ENCODE measurements at places on chromosomes 5 and 9.

- DNase-seq = no peak
These were observed 53.4 kb downstream of the MAN2A1 start for GRCh38 chr5:109743041-109743531.

DNA sequence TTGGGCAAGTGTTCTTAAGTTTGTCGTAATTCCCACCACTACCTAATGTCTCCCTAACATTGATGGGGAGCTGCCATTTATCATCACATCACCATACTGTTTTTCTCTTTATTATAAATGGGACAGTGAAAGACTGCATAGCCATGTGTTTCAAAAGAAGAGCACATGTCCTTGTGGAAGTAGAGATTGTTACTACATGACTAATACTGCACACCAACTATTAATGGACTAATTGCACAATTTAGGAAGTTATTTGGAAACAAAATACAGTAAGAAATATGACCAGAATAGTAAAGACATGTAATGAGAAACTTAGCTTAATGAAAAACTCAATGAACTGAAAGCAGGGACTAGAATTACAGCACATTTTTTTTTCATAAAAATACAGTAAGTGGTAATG lies 12.0 kb upstream of the ELOVL7 start:
- no peak for DNase-seq

DNA sequence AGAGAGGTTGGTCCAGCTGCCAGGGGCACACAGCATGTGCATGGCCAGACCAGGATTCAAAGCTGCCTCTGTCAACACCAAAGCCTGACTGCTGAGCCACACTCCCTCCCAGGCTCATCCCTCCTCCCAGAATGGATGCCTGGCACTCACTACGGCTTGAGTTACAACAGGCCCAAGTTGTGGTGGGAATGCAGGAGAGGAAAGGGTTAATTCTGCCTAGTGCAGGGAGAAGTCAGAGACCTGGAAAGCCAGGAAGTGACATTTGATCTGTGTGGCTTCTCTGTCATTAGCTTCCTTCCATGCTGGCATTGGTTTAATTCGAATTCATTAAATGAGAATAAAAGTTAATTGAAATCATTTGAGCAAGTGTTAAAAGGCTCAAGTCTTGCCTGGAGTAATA lies 150.0 kb downstream of the NSG2 start:
- DNase-seq = no peak

- DNase-seq = no peak
These were observed 215.1 kb upstream of the RFX3 start for GRCh38 chr9:3740690-3741419.

DNA sequence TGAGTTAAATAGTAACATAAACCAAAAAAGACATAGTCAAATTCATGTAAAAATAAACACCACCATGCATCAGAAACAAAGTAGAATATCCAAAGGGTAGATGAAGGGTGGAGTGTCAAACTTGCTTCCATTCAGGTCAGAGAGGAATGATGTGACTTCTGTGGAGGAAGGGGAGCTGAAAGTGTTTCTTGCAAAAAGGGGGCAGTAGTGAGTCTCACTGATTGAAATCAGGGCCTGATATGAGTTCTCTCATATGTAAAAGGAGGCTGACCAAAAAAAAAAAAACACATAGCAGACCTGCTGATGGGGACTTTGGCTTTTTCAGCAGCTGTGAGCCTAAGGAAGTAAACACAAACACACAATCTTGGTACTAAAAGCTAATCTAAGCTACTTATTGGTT lies 38.8 kb upstream of the RGMB start:
- no peak for DNase-seq

DNA sequence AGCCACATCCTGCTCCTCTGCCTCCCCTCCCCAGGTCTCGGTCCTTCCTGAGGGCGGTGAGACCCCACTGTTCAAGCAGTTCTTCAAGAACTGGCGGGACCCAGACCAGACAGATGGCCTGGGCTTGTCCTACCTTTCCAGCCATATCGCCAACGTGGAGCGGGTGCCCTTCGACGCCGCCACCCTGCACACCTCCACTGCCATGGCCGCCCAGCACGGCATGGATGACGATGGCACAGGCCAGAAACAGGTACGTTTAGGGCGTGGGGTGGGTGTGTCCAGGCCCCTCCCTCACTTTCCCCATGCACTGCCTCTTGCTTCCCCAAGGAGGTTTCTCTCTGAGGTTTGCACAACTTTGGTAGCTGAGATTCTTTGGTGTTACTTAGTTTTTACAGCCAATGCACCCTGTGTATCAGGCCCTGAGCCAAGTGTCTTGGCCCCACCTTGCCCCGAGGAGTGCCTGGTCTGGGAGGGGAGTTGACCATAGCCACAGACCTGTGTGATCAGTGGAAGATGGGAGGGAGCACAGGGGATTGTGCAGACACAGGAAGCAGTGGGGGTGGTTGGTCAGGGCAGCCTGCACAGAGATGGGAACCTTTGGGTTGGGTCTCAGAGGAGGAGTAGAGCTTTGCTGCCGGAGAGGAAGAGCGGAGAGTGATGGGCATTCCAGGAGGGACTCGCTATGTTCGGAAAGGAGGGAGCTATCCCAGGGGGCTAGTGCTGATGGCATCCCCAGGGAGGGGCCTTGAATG lies 50.8 kb downstream of the GSN start:
- no peak for DNase-seq

DNA sequence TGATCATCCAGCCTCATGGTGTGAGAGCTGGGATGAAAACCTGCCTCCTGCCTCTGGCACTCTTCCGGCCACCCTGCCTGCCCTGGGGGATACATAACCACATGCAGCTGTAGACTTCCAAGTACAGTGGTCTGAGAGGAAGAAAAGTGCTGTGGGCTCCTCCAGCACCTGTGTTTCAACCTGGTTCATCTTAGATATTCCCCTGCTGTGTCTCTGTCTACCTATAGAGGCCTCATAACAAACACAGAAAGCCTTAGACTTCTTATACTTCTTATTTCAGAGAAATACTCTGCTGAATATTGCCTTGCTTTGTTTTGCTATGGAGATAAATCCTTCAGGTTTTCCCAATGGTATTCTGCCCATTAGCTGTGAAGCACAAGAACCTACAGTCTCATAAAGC lies 19.6 kb upstream of the TNFAIP8 start:
- DNase-seq = no peak

DNA sequence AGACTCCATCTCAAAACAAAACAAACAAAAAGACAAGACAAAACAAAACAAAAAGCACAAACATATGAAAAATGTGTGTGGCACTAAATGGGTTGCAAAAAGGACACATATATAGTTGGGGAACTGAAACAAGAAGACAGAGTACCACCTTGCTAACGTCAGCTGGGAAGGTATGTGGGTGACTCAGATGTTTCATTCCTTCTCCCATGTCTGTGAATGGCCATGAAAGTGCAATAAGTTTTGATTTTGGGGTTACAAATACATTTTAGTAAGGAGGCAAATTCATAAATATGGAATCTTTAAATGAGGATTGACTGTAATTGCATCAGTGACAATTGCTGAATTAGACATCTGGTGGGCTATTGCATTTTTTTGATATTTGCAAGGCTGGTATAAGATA lies 81.6 kb upstream of the KLF4 start:
- no peak for DNase-seq

DNA sequence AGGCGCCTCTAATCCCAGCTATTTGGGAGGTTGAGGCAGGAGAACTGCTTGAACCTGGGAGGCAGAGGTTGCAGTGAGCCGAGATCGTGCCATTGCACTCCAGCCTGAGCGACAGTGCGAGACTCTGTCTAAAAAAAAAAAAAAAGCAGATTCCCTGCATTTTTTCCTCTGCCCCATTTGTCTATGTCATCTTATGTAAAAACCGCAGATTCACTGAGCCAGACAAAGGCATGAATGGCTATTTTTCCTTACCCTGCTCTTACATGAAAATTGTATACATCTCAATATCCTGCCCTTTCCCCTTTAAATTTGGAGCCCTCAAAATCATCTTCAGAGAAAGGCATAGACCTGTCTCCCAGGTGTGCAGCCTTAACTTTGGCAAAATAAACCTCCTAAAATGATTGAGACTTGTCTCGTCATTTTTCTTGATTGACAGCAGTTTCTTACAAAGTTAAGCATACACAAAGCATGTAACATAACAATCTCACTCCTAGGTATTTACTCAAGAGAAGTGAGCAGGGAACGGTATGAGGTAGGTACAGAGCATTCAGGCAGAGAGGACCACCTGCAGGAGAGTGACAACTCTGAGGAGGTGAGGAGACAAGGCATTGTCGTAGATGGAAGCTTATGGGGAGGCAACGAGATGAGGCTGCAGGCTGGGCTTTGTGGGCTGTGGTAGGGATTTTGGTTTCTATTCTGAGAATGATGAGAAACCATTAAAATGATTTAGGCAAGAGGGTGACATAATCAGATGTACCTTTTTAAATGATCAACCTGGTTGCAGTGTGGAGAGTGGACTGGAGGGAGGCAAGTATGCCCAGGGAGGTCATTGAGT lies 65.7 kb upstream of the IL6ST start:
- no peak for DNase-seq

DNA sequence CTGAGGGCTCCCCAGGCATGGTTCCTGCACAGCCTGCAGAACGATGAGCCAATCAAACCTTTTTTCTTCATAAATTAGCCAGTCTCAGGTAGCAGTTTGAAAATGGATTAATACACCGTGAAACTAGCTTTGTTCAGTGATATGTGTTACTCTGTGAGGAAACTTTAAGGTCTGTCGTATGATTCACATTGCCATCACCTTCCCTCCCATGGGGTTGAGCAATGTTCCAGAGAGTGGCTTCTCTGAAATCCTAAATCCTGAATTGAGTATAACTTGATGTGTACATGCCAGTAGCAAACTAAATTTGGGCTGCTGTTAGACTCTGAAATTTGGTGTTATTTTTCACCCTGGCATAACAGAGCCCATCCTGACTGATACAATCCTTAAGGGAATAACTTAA lies 866.4 kb upstream of the C9orf72 start:
- DNase-seq = no peak

- no peak for DNase-seq
These were observed 180.7 kb downstream of the MEF2C start for GRCh38 chr5:88702332-88702731.

DNA sequence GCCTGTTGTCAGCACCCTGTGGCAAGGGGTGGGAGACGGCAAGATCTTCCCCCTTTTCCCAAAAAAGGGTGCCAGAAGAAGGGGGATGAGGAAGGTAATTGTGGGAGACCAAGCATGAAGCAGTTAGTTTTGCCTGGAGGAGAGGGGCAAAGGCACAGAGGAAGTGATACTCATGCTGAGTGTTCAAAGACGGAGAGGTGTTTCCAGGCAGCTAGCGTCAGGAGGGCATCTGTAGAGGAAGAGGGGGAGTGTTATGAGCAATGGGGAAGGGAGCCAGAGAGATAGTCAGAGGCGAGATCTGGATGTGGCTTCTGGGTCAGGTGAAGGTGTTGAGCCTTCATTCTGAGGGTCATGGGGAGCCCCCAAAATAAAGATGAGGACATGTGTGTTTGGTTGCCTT lies 26.9 kb upstream of the ADAM19 start:
- DNase-seq = no peak

- DNase-seq = no peak
These were observed 281.0 kb downstream of the RASEF start for GRCh38 chr9:82781921-82782392.

GRCh38 chr5:146076455-146076854 lies 28.9 kb downstream of the PLAC8L1 start:
- no peak for DNase-seq

DNA sequence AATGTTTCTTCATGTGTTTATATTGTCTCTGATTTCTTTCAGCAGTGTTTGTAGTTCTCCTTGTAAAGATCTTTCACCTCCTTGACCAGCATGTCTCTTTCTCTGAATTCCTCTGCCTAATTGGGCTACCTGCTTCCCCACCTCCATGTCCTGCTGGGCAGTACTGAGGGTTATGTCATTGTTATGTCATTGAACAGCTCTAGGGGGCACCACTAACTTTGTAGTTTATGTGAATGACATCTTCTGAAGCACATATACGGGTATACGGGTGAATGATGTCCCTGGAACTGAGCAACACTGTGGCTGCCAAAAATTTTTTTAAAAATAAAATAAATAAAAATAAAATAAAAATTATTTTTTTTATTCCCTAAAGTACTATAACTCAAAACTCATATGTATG lies 16.9 kb upstream of the SNCAIP start:
- no peak for DNase-seq

DNA sequence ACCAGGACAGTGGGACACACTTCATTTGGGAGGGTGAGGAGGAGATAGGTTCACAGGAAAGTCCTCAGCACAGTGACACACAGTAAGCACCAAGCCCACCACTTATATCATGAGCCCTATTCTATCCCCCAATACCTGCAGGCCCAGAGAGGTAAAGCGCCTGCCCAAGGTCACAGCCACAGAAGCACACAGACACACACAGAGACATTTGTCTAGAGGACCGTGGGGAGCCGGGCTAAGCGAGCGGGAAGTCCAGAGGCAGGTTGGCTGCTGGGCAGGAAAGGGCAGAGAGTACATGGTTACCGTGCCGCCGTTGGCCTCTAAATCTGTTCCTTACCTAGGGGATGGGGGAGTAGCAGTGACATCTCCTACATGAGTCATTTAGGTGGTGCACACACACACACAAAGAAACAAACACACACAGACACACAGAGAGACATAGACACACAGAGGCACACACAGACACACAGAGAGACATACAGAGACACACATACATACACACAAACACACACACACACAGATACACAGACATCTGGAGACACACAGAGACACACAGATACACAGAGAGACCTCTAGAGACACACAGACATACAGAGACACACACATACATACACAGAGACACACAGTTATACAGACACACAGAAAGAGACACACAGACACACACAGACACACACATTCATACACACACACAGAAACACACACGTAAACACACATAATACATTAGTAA lies 15.9 kb upstream of the DUSP1 start:
- DNase-seq = no peak

DNA sequence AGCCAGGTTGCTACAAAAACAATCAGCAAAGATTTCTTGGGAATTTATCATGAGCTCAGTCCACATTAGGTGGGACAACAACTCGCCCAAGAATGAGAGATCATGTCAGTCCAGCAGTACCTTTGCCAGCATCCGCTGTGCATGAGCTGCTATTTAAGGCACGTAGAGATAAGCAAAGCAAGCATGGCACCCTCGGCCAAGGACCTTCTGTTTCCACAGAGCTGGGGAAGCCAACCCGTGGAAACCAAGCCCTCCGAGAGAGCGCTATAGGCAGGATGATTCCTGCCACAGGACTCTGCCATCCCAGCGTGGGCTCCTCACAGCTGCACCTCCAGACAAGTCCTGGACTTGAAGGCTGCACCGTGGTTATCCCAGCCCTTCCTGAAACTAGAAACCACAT lies 189.5 kb upstream of the PPP1R26 start:
- no peak for DNase-seq

- DNase-seq = no peak
These were observed 60.3 kb downstream of the UBE2QL1 start for GRCh38 chr5:6508931-6509330.

DNA sequence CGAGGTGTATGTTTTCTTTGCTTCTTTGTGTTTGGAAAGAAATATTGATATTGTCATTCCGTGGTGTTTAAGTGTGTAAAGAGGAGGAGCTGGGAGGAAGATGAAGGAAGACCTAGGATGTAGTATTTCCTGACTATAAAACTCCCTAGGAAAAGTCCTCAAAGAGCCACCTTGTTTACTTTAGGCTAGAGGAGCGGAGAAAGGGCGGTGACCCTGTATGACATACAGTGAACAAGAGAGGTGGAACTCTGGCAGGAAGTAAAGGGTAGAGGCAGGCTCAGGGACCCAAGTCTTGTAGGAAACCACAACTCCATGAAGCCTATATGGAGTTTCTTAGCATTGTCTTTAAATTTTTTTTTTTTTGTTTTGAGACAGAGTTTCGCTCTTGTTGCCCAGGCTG lies 303.9 kb downstream of the DOCK8 start:
- DNase-seq = no peak

GRCh38 chr5:142324136-142324870 lies 518 bp downstream of the SPRY4 start:
- no peak for DNase-seq

Measured in glomerular endothelial cell (primary cell).